ENCODE measurements at places on chromosomes 1 and 21. TPM values are rescaled to one million over a fixed set of nuclear protein-coding genes. Genes with fewer than 3 reads are reported as not detected.

UTS2 gene
- total RNA-seq: not detected

CD247 gene
- 1.1 TPM for total RNA-seq

- ATAC-seq: peak; percentile 4
These were observed 858 bp upstream of the SUSD4 start for GRCh38 chr1:223364685-223365382.

DNA sequence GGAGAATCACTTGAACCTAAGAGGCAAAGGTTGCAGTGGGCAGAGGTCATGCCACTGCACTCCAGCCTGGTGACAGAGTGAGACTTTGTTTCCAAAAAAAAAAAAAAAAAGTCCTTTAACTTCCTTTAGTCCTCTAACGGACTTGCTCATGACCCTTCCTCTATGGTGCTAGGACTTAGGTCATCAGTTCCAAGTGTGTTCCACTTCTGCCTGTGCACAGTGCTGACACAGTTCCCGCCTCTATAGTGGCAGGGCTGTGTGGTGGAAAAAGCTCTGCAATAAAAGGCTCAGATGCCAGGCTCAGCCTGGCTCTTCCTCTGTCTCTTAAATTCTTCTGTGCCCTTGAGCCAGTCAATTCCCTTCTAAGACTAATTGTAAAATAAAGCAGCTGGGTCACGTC, 22.0 kb downstream of the CC2D1B start:
- ATAC-seq: no peak

GRCh38 chr1:61085206-61085982, 3.0 kb downstream of the NFIA start:
- ATAC-seq: no peak

DNA sequence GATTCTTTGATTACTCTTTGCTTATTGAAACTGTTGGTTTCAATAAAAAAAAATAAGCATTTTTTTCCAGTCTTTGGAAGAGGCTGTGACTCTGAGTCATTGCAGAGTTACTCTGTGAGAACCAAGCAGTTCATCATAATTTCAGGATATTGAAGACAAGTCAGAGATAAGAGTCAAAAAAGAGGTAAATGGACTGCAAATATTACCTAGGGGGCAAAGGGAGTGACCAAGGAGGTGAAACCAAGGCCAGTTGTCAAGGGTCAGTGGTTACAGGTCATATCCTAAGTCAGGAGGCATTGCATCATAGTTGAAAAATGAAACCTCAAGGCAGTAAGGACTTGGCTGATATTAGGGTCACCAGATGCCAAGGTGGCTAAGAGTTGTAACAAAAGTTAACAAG, 597.1 kb upstream of the USP24 start:
- ATAC-seq: no peak

DNA sequence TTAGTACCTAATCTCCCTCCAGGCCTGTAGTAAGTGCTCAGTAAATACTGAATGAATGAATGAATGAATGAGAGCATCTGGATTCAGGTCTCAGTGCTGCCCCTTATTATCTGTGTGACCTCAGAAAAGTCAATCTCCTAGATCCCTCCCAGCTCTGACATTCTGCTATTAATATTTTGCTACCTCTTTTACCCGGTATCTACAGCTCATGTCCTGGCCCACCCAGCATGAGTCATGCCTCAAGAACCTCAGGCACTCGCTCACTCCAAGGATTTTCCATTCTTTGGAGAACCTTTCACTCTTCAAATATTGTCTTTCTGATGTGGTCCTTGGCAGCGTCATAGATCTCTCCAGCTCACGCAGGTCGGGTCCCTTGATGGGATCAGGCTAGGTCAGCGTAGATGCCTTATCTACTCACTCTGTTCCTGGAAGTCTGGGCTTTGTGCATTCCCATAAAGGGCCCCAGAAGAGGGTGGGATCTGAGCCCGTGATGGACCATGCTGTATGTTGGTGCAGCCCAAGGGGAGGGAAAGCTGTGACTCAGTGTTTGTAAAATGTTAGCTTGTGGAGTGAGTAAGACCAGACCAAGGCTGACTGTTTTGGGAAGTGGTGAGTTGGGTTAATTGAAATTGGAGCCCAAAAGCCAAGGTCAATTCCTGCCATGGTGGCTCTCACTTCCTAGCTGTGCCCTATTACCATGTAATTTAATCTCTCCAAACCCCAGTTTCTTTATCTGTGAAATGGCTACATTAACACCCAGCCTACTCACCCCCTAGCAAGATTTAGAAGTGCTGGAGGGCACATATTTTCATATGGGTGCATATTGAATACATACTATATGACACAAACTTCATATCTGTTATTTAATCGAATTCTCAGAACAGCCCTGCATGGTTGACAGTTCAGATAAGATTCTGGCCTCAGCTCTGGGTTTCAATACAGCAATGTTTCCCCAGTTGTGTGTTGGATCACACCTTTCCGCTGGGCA, 214.1 kb upstream of the USP24 start:
- ATAC-seq: peak; percentile 93

DNA sequence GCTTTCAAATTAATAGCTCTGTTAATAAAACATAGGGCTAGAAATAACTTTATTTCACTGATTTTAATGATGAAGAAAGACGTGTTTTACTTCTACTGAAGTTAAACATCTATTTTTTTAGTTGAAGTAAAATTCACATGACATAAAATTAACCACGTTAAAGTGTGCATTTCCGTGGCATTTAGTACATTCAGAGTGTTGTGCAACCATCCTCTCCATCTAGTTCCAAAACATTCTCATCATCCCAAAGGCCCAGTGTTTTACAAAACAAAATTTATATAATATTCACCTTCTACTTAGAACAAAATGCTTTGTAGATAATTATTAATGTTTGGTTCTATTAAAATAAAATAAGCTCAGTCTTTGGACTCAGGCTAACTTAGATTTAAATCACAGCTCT, 108.5 kb upstream of the GNG12 start:
- no peak for ATAC-seq

GRCh38 chr1:23394684-23395083, 25.0 kb upstream of the ZNF436 start:
- peak; percentile 91 for ATAC-seq

- no peak for ATAC-seq
These were observed 12.3 kb downstream of the OR2T11 start for GRCh38 chr1:248622570-248623001.

DNA sequence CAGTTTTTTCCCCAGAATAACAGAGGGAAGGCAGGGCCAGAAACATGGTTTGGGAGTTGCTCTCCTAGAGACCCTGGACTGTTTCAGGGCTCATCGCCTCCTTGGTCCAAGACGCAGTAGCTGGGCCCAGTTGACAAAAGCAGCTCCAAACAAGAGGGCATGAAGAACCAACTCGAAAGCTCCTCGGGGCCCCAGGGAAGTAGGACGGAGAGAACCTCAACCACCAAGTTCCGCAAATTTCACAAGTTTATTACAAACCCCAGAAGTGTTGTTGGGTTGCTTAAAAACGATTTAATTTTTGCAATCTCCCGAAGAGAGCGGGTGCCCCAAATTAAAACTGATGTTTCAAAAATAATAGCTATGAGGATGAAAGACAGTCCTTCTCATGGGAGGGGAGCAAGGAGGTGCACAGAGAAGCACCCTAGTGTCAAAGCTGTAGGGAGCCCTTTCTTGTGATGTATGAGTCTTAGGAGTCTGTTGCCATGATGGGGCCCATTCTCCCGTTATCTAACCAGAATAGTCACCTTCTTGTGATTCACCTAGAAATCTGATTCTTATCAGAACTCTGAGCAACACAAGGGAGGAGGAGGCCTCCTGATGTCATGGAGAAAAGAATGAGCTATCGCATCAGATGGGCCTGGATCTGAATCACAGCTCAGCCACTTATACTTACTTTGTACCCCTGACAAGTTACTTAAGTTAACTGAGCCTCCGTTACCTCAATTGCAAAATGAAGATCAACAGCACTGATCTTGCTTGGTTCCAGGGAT, 165.7 kb upstream of the IRF2BP2 start:
- ATAC-seq: no peak

GRCh38 chr1:62823556-62823955, 39.6 kb downstream of the ATG4C start:
- ATAC-seq: no peak
